ENCODE measurements at places on chromosomes 3 and 15.
A peak's percentile ranks its signal among the peaks of the same experiment; 100 is the strongest.

GRCh38 chr3:101518421-101518871 lies 5.4 kb upstream of the SENP7 start:
- no peak for DNase-seq

DNA sequence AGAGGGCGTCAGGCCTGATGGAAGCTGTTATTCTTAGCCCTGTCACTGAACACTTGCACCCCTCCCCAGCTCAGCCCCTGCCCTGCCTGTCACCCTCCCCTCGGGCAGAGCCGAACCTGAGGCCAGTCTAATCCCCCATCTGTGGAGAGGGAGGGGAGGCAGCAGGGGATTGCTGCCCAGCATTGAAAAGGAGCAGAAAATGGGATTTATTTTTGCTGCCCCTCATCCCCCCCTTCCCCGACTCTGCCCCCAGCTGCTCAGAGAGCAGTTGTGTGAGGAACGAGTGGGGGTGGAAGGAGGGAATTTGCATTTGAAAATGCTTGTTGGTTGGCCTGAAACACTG lies 71.6 kb downstream of the EPHB3 start:
- DNase-seq, result no peak

DNA sequence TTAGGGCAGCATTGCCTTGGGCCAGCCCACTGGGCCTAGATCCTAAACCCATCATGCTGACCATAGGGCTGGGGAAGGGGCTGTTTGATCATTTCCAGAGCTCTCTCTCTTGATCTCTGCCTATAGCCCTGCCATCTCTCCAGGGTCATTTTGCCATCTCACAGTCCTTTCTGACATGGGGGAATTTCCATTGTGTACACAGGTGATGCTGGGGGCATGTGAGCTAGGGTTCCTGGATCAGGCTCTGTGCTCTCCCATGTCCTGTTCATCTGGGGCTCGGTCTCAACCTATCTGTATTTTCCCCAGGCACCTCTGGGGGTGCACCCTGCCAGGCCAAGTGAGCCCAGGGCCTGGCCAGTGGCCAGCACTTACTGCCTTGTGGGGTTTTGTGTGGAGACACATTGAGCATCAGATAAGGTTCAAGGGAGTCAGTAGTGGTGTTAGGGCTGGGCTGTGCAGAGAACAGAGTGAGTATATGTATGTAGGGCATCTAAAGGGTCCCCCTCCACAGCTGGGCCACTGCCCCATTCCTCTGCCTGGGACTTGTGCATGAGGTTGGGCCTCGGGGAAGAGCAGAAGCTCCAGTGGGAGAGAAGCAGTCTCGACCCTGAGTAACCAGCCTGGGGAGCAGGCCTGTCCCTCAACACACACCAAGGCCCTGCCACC lies 25.7 kb upstream of the APEH start:
- DNase-seq, result no peak

GRCh38 chr3:40179016-40179415 lies 130.5 kb upstream of the EIF1B start:
- peak; percentile 3 for DNase-seq

- DNase-seq, result no peak
These were observed 52.4 kb downstream of the KLHL25 start for GRCh38 chr15:85742186-85742821.

DNA sequence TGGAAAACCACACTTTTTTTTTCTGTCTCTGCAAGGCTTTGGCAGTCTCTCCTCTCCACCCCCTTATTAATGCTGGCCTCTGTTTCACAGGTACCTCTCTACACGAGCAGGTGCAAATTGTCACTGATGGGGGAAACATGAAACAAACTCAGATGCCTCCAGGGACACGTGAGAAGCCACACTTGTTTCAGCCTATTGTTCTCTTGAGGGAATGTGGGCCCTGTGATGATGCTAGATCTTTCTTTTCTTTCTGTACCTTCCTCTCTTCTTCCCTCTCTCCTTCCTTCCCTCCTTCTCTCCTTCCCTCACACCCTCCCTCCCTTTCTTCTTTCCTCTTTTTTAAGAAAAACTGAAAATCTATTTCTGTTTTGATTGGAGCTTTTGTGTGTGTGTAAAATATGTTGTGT lies 5.7 kb upstream of the BLM start:
- no peak for DNase-seq

DNA sequence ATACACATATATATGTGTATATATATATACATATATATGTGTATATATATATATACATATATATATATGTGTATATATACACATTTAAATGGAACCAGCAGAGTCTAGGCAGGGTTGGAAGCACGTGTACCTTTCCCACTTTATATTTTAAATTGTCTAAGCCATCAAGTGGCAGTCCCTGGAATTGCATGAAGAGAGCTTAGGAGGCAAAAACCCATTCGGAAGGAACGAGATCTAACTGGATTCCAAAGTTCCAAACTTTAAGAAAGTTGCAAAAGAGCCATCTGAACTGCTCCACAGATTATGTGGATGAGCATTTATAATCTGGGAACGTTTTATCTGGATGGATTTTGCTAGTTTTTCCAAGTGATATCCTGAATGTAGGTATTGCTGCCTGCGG lies 186.5 kb downstream of the FOXP1 start:
- DNase-seq, result no peak

GRCh38 chr15:85045615-85046014 lies 64.0 kb downstream of the PDE8A start:
- no peak for DNase-seq

GRCh38 chr3:23723141-23723540 lies 82.6 kb upstream of the UBE2E1 start:
- no peak for DNase-seq

DNA sequence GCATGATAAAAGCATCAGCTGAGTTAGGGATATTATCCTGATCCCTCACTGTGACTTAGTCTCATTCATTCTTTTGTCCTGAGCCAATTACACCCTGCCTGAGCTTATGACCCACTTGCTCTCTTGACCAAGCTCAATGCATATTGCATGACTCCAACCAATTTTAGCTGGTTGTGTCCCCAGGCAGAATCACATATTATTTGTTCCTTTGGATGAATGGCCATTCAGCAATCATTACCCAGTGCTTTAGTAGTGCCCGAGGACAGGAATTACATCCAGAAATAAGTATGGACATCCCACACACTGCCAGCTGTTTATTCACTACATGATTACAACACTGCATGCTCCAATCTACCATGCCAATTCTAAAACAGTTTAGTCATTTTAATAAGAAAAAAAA lies 322.5 kb downstream of the ZBBX start:
- no peak for DNase-seq

DNA sequence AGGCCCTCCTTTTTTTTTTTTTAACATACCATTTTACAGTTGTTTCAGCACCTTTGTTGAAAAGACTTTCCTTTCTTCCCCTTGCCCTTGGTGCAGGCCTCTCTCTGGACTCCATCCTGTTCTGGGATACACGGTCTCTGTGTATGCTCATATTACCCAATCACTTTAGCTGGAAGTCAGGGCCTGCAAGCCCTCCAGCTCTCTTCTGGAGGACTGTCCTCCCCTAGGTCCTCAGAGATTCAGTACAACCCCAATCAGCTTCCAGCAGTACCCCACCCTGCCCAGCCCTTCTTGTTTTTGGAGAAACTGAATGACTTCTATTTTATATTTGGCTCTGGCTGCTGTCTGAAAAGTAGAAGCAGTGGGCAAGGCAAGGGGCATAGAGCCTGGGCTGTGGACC lies 270.8 kb downstream of the KLF13 start:
- DNase-seq, result no peak

- no peak for DNase-seq
These were observed 211.8 kb downstream of the MCTP2 start for GRCh38 chr15:94443186-94443585.

- DNase-seq, result no peak
These were observed 5.0 kb upstream of the P2RY14 start for GRCh38 chr3:151283387-151283786.

DNA sequence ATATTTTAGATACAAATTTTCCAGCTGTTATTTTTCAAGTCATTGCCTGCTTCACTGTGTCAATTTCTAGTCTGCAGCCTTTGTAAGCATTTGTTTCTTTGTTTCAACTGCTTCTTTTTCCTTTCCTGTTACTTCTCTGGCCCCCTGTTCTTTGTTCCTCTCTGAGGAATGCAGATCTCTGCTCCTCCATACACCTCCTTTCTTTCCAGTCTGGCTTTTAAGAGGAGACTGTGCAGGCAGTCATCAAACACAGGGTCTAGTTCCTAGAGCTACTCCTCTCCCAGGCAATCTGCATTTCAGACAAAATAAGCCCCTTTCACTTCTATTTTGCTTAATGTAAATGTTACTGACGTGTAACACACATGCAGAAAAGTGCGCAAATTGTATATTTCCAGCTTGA lies 502.9 kb downstream of the PDCD6IP start:
- no peak for DNase-seq

DNA sequence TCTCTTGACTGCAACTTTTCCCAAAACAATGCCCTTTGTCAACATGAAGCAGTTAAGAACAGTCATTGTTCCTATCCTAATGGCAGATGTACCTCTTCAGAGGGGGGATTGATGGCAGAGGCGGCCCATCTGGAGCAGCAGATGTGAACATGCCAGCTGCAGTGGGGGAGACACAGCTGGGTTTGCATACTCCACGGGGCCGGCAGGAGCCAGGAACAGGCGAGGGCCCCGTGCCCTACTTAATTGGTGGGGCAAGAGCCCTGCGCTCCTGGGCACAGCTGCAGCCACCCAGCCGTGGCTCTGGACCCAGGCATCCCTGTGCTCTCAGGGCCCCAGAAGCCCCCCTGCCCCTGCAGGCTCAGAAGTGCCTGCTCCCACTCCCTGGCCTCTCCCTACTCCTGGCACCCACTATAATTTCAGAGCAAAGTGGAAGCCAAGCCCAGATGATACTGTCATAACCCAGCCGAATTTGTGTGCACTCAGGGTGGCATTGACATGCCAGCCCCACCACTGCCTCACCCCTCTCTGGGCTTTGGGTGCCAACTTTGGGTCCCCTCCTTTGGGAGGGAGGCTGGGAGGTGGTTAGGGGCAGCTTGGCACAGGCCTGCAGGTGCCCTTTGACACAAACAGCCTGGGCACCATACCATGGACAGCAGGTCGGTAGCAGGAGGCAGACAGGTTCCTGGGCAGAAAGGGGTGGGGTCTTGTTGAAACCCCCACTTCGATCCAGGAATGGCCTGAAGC lies 34.6 kb downstream of the ROPN1B start:
- DNase-seq, result no peak

DNA sequence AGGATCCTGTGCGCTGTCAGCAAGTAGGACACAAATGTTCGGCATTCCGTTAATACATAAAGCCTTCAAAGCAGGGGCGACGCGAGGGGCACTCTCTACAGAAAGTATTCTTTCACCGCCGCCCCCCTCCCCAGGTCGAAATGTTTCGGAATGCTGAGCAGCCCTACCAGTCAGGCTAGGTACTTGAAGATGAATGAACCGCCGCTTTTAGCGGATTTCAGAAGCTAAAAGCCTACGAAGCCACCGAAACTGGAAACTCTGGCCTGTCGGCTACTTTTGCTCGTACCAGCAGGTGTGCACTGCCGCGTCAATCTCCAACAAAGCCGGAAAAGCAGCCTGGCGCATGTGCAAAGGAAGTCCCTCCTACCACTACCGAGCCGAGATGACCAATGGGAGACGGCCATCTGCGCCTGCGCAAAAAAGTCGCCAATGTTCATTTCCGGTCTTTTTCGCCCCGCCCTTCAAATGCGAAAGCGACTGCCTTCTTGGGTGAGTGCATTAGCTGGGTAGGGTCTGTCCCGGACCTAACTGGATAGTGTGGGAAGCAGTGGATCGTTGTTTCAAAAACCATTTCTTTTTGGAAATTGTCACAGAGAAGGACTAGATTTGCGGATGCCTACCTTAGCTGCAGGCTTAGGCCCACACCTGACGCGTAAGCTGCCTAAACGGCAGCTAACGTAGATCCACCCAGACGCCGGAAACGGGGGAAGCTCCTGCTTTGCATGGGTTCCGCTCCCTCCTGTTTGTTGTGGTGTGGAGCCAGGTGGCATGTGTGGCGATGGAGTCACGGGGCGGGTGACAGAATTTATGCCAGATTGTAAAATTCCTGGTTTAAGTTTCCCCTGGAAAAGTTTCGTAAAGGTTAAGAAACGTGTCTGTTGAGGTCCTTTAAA lies at the start of gene WDR5B:
WDR5B (minus strand) TSS at position 301 of the 893 bp plus-strand sequence. CDS start 534 bp downstream, outside the sequence.
- DNase-seq, result peak; percentile 95

GRCh38 chr3:46835054-46835453 lies 28.2 kb downstream of the MYL3 start:
- no peak for DNase-seq

DNA sequence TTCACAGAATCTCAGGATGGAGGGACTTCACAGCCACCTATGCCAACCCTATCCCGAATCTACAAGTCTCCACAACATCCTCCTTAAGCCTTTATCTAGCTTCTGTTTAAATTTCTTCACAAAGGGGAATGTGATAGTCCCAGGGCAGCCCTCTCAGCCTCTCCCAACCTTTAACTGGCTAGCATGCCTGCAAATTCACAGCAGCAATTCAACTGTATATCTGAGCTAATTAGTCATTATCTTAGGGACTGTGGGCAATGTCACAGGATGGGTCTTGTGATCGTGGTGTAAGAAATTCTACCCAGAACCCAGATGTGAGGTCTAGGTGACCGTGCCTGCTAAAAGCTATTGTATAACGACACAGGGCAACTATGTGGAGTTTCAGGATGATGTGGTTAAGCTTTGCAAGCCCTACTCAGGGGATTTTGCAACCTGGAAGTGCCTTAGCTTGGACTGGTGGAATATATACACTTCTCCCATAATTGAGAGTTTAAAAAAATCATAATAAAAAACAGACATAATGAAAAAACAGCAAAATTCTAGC lies 65.5 kb upstream of the FBN1 start:
- DNase-seq, result no peak

- DNase-seq, result no peak
These were observed 34.1 kb downstream of the TSPAN3 start for GRCh38 chr15:77036537-77037387.
